Thyroid gland (tissue), 4 donors: ENCODE measurements at places on chromosomes 11 and 22. TPM values are rescaled to one million over a fixed set of nuclear protein-coding genes. Genes with fewer than 3 reads are reported as not detected.
A peak's percentile ranks its signal among the peaks of the same experiment; 100 is the strongest.

DNA sequence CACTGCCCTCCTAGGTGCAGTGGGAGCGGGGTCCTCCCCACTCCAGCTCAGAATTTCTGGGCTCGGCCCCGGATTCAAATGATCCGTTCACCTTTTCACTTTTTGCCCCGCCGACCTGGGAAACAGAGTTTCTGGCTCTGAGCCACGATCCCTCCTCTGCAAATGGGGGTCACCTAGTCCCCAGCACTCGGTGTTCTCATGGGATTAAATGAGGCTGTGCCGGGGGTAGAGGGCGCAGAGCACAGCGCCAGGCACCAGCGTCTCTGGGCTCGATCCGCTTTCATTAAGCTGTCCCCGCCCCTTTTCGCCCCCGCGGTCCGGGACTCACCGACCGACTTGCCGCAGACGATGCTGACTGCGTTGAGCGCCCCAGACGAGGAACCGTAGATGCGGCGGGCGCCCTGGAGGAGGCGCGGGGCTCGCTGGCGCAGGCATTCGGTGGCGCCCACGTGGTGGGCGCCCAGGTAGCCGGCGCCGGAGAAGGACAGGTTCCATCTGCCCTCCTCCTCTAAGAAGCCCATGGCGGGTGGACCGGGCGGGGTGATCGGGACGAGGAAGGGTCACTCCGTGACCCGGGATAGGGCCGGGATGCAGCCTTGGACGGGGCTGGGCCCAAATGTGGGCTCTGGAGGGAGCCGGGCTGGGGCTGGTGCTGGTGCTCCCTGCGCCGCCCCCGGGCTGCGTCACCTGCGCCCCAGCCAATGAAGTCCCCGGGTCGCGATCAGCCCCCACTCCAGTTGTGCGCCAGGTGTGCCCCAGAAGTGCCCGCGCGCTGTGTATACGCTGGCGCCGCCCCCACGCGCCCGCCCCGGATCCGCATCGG, at the start of gene PNPLA5:
Gene PNPLA5 (minus strand): TSS at position 654 of the 823 bp plus-strand sequence. CDS start 133 bp downstream, at position 521.
- DNase-seq = no peak

GRCh38 chr11:105004021-105004420, 18.9 kb downstream of the CASP5 start:
- no peak for DNase-seq

DNA sequence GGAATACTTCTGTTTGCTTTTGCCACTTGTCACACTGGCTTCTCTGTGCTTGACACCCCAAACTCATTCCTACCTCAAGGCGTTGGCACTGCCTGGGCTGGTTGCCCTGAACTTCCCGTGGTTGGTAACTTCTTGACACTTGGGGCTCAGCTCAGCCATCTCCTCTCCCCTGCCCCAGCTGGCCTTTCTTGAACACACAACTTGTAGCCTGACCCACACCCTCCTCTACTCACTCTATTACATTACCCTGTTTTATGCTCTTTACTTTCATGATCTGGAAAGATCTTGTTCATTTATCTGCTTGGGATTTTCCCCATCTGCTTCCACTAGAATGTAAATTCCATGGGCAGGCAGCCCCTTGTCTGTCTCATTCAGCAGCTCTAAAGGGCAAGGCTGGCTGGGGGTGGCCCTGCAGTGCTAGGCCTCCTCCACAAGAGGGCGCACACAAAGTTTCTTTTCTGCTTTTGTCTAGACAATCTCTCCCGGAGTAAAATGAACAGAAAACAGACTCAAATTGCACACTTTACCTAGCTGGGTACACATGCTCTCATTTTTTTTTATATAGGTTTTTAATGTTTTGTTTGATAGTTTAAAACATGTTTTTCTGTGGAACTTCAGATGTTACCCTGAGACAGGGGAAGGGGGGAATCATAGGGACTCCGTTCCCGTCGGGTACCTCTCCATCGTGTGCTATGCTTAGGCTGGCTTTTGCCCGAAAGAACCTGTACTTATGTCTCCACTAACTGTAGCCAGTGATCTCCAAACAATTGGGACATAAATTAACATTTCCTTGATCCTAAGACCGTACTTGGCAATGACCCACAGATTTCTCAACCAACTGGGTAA, 16.4 kb upstream of the MRGPRX2 start:
- DNase-seq = peak; percentile 68

DNA sequence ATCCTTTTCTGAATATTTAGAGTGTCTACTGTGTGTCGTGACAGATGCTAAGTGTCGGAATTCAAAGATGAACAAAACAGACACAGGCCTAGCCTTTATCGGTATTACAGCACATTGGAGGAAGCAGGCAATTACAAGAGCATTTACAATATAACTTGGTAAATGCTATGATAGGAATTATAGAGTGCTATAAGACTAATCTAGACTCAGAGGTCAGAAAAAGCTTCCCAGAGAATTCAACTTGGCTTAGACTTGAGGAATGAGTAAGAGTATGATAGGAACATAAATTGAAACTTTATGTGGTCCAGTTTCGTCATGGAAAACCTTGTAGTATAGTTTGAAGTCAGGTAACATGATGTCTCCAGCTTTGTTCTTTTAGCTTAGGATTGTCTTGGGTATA, 395.7 kb upstream of the FAT3 start:
- no peak for DNase-seq

GRCh38 chr11:85945296-85945695, 90.1 kb downstream of the CCDC83 start:
- DNase-seq = no peak

DNA sequence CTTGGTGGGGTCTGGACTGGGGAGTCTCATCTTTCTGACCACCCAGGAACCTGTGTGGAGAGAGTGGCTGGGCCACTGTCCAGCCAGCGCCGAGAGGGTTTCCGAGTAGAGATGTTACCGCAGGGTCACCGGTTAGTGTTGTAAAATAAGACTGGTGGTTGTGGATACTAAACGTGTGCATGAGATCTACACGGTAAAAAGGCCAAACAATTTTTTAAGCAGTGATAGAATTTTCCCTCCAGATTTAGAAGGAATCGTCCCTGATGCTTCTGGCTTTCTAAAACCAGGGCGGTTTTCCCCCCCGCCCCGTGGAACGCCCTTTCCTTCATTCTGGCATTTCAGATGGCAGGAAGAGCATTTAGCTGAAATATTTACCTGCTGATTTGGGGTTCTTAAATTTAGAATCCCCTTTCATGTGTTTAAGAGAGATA, 72.6 kb upstream of the PPARA start:
- DNase-seq = no peak

- no peak for DNase-seq
Observed at GRCh38 chr22:17871726-17872458, 97.6 kb upstream of the BID start.

- DNase-seq = no peak
Observed at GRCh38 chr11:66143996-66144678, 74.1 kb downstream of the PACS1 start.

DNA sequence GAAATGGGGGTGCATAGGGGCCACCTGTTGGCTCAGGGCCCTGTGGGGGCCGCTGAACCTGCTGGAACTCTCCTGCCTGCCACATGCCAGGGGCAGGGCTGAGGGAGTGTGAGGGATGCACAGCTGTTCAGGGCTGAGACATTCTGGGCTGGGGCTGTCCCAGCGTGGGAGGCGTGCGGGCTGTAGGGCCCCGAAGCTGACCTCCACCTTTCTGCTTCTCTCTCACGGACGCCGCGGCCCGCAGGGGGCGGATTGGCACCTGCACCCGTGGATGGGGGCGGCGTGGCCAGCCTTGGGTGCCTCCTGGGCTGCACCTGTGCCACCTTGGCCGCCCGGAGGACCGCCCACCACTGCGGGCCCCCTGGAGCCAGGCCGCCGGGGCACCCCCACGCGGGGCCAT, 4.1 kb downstream of the CCDC188 start:
- DNase-seq = no peak

DNA sequence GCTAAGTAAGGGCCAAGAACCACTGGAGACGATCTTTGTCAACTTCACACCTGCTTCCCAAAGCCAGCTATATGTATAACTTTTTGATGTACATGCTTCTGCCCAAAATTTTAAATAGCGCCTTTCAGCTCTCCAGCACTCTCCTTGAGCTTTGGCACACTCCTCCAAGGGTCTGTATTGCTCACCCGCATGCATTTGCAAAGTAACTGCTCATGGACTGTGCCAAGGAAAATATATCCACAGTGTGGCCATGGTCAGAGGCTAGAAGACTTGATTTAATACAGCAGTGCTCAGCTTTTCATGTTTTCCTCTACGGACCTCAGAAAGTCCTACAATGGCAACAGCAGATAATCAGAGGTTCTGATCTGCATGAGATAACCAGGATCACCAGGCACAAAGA, 550.1 kb downstream of the SOX6 start:
- no peak for DNase-seq

PICK1 gene
- total RNA-seq = 52.2 TPM

SLC37A4 gene
- 30.2 TPM for total RNA-seq

POTEH gene
- total RNA-seq = not detected
